ENCODE measurements at places on chromosomes 13 and 19.

- DNase-seq = no peak
These were observed 24.9 kb downstream of the PIAS4 start for GRCh38 chr19:4032436-4032835.

- DNase-seq = no peak
These were observed 21.9 kb downstream of the GRIN2D start for GRCh38 chr19:48415395-48415794.

- DNase-seq = no peak
These were observed 29.2 kb downstream of the RHPN2 start for GRCh38 chr19:33035461-33035860.

DNA sequence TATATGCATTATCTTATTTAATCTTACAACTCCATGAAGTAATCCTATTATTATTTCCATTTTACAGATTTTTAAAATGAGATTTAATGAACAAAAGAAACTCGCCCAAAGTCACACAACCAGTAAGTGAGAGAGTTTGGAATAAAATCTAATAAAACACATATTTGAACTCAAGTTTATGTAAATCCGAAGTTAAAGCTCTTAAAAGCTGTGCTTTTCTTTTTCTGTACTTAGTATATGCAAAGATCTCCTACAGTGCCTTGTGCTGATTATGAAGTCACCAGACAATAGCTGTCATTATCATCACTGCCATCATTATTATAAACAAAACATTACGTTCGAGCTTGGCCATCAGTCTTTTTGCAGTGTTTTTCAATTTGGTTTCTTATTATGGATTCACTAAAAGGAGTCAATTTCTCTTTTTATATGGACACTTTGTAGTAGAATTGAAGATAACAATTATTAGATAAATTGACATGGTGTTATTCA, 29.7 kb upstream of the ENOX1 start:
- no peak for DNase-seq

- DNase-seq = no peak
These were observed 95.7 kb upstream of the SPRY2 start for GRCh38 chr13:80436571-80437169.

DNA sequence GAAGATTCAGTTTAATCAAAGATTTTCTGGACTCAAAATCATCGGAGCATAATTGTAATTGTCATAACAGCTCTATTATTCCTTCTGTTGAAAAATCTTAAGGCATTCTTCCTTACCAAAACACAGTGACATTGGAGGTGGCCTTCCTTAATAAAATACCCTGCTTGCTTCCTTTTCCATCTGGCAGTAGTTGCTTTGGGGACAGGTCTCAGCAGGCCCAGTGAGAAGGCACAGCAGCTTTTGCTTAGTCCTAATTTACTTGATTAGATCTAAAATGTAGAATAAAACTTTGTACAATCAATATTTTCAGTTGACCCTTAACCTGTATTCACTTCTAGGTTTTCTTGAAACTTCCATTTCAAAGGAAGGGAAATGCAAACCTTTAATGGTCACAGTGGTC, 471.6 kb downstream of the PCDH20 start:
- DNase-seq = no peak

DNA sequence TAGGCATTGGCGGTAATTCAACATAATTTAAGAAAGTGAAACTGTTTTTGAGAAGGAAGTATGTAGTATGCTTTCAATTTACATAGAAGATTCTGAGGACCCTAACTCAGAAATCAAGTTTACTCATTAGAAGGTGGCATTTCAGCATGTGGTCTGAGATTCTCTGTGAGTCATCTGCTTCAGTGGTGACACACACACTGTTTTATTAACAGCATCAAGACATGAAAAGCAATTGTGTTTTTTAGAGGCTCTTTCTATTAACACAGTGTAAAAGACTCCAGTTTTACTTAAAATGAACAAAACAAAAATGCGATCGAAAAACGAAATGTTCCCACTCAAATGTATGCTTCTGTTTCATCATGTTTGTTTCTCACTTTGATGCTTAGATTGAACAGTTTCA, 802.1 kb upstream of the SLITRK6 start:
- peak; percentile 42 for DNase-seq

- peak; percentile 25 for DNase-seq
These were observed 44.8 kb upstream of the ALOX5AP start for GRCh38 chr13:30690282-30691188.

GRCh38 chr19:55461974-55462626, 658 bp upstream of the ISOC2 start:
- DNase-seq = no peak

- DNase-seq = no peak
These were observed 37.4 kb upstream of the ZNF724 start for GRCh38 chr19:23287620-23288019.

GRCh38 chr19:53597023-53597422, 34.8 kb upstream of the DPRX start:
- no peak for DNase-seq

- no peak for DNase-seq
These were observed 2.8 kb upstream of the STOML3 start for GRCh38 chr13:38993381-38993780.

GRCh38 chr13:31610270-31610998, 128.9 kb upstream of the RXFP2 start:
- no peak for DNase-seq

DNA sequence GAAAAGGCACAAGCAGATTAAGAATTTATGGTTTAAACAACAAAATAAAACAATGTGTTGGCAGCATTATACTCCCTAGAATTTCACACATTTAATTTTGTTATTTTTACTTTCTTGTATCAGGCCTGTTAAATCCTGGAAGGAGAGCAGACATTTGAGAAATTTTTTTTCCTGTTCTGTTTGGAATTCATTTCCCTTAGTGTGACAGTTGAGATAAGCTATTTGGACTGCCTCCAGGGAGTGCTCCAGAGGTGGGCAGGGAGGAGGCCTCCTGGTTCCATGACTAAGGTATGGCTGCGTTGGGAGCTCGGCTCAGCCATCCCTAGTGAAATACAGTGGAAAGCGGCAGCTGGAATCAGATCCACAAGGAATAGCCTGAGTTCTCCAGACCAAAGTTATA, 185.7 kb downstream of the KCNRG start:
- no peak for DNase-seq

- no peak for DNase-seq
These were observed 6.0 kb downstream of the RUVBL2 start for GRCh38 chr19:48999481-49000325.

DNA sequence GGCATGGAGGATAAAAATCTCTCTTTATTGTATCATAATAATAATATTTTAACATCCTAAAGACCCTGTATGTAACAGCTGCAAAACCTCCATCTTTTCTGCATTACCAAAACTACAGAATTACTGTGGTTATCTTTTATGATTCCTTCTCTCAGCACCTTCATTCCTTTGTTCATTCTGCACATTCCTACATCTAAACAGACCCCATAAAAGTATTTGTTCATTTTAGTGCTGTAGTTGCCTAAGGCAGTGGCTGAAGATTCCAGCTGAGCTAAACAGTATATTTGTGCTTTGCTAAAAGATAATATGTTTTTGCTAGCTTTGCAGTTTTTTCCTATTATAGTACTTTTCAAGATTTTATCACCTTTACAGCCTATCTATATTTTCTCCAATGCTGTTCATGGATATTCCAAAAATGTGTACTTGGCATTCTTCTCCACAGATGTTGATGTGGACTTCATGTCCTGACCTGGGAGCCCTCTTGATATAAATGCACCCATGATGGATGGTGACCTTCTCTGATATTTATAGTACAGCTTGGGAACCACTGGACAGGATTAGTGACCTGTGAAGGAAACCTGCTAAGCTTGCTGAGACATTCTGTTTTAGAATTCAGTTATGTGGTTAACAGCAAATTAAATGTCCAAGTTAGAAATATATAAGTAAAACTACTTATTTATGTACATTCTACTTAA, 2832.9 kb upstream of the PCDH20 start:
- peak; percentile 0 for DNase-seq

- DNase-seq = no peak
These were observed 55.0 kb downstream of the GGACT start for GRCh38 chr13:100533588-100534041.

GRCh38 chr19:6610934-6611852, 20.2 kb upstream of the CD70 start:
- peak; percentile 88 for DNase-seq

- DNase-seq = no peak
These were observed 771.4 kb downstream of the DIAPH3 start for GRCh38 chr13:59392328-59392727.

DNA sequence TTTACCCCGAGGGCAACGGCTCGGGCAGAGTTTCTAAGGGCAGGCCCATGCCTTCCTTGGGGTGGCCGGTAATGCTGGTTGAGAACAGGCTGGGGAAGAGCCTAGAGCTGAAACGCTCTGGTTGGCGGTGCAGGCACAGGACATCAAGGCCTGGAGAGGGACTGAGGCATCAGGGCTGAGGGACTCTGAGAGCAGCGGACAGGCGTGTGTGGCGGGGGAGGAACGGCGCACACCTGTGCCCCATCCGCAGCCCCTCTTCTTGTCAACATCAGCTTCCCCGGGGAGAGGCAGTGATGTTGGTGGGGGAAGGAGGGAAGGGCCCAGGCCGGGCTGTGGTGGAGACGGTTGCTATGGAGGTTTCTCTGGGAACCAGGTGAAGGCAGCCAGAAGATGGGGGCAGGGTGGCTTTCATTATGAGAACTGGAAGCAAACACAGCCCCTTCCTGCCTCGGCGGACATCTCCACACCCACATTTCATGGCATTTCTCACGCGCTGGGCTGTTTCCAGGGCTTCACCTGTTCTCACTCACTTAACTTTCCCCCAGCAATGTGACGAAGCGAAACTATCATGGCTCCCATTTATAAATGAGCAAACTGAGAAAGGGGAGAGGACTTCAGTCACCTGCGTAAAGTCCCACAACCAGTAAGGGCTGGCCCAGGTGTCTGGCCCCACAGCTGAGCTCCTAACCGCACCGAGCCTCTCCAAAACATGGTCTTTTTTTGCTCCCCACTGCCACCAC, 8.2 kb upstream of the ATF5 start:
- no peak for DNase-seq

- DNase-seq = no peak
These were observed 69.1 kb upstream of the SLC7A1 start for GRCh38 chr13:29664591-29664990.

DNA sequence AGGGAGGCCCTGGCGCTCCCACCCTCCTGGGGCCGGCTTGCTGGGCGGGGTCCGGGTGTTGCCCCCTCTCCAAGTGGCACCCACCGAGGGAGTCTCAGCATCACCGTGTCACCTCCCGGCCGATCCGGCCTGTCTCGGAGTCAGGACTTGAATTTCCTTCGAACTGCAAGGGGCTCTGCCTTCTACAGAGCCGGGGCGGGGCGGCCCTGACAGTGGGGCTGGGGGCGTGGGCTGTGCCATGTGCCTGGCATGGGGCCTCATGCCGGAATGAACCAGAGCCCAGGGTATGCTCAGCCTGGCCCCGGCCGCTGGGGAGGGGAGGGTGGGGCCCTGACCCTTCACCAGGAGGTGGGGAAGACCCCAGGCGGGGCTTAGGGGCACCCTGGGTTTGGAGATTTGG, 47.0 kb upstream of the TCF3 start:
- no peak for DNase-seq

DNA sequence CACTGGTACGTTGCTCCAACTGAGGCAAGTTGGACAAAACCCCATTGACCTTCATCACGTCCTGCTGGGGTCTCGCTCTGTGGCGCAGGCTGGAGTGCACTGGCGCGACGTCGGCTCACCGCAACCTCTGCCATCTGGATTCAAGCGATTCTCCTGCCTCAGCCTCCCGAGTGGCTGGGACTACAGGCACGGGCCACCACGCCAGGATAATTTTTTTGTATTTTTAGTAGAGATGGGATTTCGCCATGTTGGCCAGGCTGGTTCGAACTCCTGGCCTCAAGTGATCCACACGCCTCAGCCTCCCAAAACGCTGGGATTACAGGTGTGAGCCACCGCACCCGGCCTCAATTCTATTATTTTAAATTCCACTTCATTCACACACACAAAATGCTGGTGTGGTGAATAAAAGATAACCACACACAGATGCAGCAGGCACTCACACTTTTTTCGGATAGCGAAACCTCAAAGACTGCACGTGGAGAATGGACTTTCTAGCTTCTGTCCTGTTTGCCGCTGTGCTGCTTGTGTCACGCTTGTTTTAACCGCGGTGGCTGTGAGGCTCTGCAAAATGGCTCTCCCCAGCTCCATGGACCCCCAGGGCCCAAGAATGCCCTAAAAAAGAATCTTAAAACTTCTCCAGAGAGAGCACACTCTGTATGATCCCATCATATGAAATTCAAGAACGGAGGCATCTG, 58.4 kb downstream of the COL4A1 start:
- DNase-seq = no peak

- DNase-seq = no peak
These were observed at the start of gene SACS for GRCh38 chr13:23433171-23434153. Gene SACS, minus strand, starts transcription at chr13:23433702. Its CDS starts 22,463 bp downstream, at chr13:23411239.

DNA sequence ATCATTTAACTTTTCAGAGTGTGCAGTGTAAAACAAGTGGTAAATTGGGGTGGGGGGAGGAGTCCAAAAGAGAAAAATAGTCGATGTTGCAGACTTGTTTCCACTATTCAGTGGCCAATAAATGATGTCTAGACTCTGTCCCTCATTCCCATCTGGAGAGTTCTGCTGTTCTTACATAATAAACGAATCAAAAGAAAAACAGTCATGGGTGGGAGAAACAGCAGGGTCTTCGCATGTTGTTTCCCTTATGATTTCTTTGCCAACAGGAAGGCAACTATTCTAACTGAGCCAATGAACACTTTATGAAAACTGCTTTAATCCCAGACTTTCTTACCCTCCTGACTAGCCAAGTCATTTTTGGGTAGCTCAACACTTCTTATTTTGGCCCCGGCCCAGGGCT, 615.5 kb downstream of the FGF9 start:
- no peak for DNase-seq

DNA sequence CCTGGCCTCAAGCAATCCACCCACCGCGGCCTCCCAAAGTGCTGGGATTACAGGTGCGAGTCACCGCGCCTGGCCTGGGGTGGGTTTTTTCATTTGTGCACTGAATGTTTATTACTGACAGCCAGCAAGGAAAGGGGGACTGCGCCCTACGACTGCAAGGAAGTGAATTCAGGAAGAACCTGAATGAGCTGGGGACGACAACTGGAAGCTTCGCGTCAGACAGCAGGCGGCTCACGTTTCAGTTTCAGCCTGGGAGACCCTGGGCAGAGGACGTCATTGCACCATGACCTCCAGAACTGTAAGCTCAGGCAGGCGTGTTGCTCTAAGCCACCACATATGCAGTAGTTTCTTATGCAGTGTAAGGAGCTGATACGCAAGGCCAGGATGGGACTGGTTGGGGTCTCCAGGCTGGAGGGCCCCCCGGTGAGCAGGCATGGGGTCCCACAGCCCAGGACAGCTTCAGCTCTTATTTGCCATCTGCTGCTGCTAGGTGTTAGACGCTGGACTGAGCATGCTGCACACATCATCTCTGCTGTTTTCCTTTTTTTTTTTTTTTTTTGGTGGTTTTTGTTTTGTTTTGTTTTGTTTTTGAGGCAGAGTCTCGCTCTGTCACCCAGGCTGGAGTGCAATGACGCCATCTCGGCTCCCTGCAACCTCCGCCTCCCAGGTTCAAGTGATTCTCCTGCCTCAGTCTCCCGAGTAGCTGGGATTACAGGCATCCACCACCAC, 66.6 kb downstream of the GADD45B start:
- no peak for DNase-seq

- no peak for DNase-seq
These were observed 565.1 kb downstream of the LIG4 start for GRCh38 chr13:107650081-107650701.

Measured in kidney epithelial cell (primary cell).